Omental fat pad (tissue), 4 donors: ENCODE measurements at places on chromosomes 1 and 21. TPM values are rescaled to one million over a fixed set of nuclear protein-coding genes. Genes with fewer than 3 reads are reported as not detected.

DNA sequence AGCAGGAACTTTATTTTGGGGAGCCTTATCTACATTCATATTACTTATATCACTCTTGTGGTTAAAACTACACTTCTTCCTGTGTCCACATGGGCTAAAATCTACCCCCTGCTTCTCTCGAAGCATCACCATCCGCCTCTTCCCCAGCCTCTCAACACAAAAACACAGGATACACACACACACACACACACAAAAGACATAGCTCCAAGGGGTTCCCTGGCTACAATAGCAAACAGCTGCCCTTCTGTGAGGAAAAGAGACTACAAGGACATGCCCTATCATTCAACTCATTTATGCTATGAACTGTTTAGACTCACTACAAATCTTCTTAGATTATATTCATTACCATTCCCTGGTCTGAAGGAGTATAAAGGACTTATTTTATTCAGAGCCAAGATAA is 155.0 kb downstream of the PIGK start:
- no peak for DNase-seq

DNA sequence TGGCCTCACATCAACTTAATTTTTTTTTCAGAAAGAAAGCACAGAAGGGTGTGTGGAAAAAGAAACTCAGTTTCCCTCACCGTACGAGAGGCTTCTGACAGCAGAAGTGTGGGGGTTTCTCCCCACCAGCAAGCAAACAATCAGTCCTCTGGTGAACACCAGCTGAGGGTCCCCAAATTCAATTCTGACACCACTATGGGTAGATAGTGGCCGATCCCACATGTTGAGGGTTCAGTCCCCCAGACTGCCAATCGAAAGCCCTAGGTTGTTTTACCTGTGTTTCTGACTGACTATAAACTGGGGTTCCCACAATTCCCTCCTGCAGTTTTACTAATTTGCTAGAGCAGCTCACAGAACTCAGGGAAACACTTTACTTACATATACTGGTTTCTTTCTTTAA is 2.1 kb downstream of the IFI6 start:
- no peak for DNase-seq

GRCh38 chr1:183859119-183859518 is 54.2 kb downstream of the RGL1 start:
- no peak for DNase-seq

GRCh38 chr1:114618606-114619005 is 37.2 kb upstream of the BCAS2 start:
- DNase-seq: no peak

- DNase-seq: no peak
These were observed 82.8 kb downstream of the PRDM2 start for GRCh38 chr1:13782634-13783360.

DNA sequence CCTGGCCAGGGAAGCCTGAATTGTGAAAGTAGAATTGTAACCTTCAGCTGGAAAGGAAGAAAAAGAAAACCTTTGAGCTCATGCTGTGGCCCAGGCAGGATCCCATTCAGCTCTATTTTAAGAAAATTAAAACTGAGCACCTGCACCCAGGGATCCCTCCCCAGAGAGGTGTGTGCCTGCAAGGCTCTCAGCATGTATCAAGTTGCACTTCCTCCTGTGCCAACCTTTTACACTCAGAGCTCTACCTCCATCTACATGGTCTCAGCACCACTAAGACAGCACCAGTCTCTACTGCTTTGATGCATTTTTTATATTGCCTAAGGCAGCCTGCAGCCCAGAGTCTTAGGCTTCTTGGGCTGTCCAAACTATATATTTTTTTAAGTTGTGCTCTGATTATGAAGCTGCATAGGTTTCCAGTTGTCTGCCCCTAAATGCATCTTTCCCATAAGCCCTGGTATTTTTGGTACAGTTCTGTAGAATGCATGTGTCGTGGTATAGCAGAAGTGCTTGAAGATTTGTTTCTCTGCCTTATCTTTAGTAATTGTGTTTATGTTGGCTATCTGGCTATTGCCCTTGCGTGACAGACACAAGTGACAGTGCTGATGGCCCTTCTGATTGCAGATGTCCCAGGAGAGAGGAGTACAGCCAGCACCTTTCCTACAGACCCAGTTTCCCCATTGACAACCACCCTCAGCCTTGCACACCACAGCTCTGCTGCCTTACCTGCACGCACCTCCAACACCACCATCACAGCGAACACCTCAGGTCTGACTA is 63.1 kb downstream of the PTPRC start:
- no peak for DNase-seq

- no peak for DNase-seq
These were observed 121.4 kb downstream of the CCDC185 start for GRCh38 chr1:223514644-223515043.

DNA sequence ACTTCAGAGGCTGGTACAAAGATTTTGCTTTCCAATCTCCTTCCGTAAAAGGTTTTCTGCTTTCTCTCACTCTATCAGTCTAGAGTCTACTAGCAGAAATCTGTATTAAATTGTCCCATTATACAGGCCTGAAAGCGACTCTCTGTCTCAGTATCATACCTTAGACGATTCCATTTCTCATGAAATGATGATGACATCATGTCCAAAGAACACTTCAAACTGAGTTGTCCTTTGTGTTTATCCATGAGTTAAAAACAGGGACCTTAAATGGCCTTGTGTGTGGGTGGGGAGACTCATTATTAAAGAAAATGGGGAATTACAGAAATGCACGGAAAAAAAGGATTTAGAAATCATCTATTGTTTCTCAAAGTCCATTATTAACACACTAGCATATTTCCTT is 21.0 kb upstream of the SLC44A3 start:
- no peak for DNase-seq

DNA sequence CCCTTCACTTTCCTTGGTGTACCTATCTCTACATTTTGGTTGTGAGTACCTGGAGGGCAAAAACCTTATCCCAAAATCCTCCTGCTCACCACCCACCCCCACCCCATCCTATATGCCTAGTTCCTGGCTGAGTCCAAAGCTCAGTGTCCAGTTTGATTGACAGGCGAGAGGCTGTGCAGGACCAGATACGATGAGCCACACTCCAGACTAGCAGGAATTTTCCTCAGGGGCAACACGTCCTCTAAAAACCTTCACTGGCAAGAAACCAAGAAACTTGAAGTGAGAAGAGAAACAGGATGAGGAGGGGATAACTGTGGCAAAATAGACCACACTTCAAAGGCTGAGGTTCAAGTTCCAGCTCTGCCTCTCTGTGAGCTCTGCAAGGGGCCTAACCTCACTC is 1.1 kb upstream of the SLAMF8 start:
- no peak for DNase-seq

DNA sequence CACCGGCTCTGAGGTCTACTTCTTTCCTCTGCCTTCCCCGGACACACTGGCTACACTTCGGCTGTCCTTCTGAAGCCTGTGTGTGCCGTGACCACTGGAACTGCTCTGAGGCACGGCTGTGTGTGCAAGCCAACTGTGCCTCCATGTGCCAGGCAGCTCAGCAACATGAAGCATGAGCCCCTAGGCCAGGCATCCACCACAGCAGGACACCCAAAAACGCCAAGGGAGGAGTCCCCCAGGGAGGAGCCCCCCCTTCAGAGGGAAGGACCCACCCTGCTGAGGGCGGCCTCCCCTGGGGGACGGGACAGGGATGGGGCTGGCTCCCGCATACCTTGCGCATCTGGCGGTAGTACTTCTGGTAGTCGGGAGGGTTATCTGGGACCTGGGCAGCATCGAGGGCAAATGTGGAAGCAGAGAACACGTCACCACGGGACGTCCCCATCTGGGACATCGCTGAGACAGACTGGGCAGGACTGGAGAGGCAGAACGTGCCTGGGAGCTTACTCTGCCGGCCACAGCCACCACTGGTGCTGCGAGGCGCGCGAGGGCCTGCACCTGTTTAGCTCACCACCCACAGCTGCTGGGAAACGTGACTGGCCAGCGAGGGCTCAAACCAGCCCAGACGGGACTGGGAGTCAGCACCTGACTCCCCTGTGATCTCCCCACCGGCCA is 20.5 kb downstream of the LSS start:
- no peak for DNase-seq

DNA sequence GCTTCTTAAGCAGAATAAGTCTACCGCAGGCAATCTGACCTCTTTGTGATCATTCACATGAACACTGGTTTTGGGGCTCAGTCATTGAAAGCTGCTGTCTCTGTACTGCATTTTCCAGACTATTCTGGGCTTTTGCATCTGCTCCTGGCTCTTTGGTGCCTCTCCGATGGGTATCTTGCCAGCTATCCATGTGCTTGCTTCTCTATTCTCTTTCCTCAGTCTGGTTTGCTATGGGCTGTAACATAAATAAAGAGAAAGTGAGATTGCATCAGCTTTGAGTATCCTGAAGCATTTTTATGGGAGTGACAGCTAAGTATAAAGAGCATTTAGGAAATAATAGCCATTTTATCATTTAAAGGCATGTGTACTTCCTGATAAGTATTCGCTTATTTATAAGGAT is 70.7 kb downstream of the C1orf21 start:
- no peak for DNase-seq

- DNase-seq: no peak
These were observed 220.1 kb upstream of the PROX1 start for GRCh38 chr1:213767683-213768082.

DNA sequence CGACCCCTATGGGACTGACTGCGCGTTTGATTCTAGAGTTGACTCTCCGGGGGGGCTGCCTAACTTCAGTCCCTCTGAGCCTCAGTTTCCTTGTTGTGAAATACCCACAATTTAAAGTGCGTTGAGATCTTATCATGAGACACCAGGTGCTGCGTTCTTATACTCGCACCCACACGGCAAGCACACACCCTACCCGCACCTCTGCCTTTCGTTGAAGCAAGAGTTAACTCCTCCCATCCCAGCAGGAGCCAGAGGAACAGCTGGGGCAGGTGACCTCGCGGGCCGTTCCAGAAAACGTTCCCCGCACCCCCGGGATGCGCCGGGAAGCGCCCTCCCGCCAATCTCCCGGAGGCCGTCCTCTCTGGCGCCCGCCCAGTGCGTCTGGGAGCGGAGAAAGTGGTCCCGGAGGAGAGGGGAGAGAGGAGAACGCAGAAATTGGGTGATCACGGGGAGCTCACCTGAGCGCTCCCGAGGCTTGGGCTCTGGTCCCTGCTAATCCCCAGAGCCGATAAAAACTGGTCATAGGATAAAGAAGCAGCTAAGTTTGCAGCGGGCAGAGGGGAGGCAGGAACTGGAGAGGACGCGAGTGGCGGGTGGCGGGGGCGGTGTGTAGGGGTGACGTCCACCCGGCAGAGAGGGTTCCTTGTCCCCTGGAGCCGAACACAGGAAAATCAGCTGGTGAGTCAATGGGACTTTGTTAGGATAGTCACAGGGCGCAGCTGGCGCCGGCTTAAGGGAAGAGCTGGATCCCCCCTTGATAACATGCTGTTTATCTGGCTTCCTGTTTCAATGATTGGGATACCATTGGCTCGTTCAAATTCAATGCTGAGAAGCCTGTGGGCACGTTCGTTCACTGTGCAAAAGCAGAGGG is 869 bp downstream of the NAV1 start:
- no peak for DNase-seq

DNA sequence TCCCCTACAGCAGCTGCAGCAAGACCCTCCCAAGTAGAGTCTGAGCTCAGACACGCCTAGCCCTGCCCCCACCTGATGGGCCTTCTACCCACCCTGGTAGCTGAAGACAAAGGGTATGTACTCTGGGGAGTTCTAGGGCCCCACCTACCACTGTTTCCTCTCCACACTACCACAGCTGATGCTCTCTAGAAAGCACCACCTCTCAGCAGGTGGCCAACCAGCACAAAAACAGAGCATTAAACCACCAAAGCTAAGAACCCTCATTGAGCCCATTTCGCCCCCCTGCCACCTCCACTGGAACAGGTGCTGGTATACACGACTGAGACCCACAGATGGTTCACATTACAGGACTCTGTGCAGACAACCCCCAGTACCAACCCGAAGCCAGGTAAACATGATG is 258.9 kb downstream of the SETD4 start:
- no peak for DNase-seq

GRCh38 chr1:156336242-156336641 is 1.9 kb downstream of the CCT3 start:
- no peak for DNase-seq

DNA sequence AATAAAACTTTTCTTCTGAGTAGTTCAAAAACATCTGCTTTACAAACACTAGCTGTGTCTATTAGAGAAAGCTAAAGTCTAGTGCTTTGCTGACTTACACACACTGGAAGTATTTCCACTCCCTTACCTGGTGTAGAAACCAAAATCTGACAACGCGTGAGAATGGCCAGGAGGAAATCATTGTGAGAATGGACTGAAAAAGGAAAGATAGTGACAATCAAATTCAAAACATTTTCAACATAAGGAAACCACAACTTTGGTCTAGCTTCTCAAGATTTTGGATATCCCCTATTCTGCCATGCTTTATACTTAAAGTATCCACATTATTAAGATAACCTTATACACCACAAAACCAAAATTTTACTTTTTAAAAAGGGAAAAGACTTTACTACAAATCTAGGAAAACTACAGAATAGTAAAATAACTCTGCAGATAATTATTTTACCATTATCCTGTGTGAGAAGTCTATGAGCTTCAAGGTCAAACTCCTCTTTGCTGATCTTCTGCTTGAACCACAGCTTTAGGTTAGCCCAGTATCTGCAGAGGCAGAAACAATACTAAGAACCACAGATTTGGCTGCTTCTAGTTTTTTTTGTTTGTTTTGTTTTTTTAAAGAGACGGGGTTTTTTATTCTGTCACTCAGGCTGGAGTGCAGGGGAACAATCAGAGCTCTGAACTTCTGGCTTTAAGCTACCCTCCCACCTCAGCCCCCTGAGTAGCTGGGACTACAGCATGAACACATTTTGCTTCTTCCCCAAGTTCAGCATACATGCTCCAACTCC is 6.6 kb downstream of the TADA1 start:
- no peak for DNase-seq

- DNase-seq: no peak
These were observed at the start of the genes FAM229A and TSSK3 for GRCh38 chr1:32362474-32363313. Gene FAM229A (minus strand): TSS chr1:32362485. CDS start chr1:32362091, 394 bp downstream. Gene TSSK3 (plus strand): TSS chr1:32362539. CDS start chr1:32362702, 163 bp downstream.

DNA sequence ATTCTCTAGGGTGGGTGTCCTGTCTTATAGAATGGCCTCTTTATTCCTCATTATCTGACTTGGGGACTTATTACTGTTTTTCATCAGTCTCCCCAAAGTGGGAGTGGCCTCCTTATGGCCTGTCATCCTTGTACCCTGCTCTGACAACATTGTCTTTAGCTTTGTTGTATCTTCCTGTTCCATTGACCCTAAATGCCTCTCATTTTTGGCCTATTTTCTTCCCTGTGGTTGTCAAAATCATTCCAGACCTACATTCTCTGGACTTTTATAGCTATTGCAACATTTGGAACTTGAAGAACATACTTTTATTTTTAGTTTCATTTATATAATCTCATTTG is 9.7 kb downstream of the SFT2D2 start:
- DNase-seq: no peak

Gene MSH4
- total RNA-seq: 0.24 TPM

Gene DNASE2B
- total RNA-seq: not detected

Gene ZNF648
- not detected for total RNA-seq

Gene FCER1A
- not detected for total RNA-seq

Gene HCRTR1
- total RNA-seq: not detected

Gene FABP3
- 15.6 TPM for total RNA-seq

Gene TMEM82
- total RNA-seq: not detected

Gene AMY1C
- not detected for total RNA-seq

Gene ASCL5
- not detected for total RNA-seq

Gene FCGR2B
- 31.3 TPM for total RNA-seq

Gene SLC30A10
- not detected for total RNA-seq

Gene DDR2
- 150 TPM for total RNA-seq
